ENCODE measurements at places on chromosomes 4 and X.

- no peak for DNase-seq
These were observed 91.1 kb upstream of the VEGFC start for GRCh38 chr4:176883681-176884418.

GRCh38 chr4:186726426-186727168 lies 2.9 kb upstream of the FAT1 start:
- DNase-seq: no peak

GRCh38 chr4:10655968-10656367 lies 28.6 kb downstream of the CLNK start:
- DNase-seq: no peak

- DNase-seq: no peak
These were observed 24.0 kb downstream of the AFM start for GRCh38 chr4:73505567-73505966.

- DNase-seq: no peak
These were observed 33.7 kb upstream of the PTPN13 start for GRCh38 chr4:86560447-86560846.

DNA sequence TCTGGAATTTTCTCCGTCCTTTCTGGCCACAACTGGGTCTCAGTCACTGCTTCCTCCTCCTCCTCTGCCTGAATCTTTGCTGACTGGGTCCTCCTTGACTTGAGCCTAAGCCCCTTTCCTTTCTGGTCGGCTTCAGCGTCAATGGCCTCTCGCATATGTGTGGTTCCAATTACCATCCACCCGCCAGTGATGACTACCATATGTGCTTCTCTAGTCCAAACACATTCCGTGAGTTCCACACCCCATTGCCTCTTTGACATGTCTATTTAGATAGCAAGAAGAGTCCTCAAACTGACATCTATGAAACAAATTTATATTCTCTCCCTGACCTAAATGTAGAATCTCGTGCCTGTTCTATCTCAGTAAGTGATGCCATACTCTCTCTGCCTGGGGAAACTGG lies 19.8 kb downstream of the MXRA5 start:
- DNase-seq: no peak

GRCh38 chr4:98055800-98056501 lies 87.3 kb downstream of the STPG2 start:
- DNase-seq: no peak

GRCh38 chrX:109952985-109953905 lies 49.7 kb upstream of the TMEM164 start:
- no peak for DNase-seq

- no peak for DNase-seq
These were observed 75.5 kb upstream of the IRS4 start for GRCh38 chrX:108811891-108812290.

DNA sequence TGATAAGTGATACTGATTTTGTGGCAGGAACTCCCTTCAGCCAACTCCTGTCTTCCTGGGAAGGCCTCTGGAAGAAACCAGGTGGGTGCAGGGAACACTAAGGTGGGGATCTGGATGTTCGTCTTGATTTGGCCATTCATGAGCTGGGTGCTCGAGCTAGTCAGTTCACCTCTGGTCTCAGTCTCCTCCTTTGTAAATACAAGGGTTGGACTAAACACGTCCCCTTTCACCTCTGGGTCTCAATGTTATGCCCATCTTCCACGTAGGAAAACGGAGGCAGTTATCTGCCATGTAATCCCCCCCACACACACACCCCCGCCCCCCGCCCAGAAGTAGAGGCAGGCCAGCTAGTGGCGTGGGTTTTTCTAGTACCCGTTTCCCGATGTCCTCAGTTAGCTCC lies 4.1 kb upstream of the RS1 start:
- no peak for DNase-seq
